ENCODE measurements at places on chromosomes 11 and 22. TPM values are rescaled to one million over a fixed set of nuclear protein-coding genes. Genes with fewer than 3 reads are reported as not detected.

DNA sequence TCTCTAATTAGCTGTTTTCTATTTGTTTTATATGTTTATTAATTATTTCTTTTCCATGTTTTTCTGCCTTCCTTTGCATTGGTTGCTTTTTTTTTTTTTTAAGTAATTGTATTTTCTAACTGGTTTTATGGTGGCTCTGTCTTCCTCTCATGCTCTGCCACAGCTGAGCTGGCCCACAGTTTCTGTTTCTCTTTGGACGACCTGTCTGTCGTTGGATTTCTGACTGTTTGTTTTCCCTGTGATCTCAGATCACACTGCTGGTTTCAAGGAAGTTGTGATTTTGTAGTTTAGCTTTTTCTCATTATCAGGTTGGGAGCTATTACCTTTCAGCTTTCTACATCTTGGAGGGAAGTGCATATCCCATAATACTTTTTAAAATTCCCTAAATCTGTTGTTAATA, 15.9 kb upstream of the OR6M1 start:
- H3K27ac ChIP-seq: peak overlapping the region; percentile 5
- no peak overlapping the region for H3K4me3 ChIP-seq
- H3K27me3 ChIP-seq: peaks cover 4% of the 10 kb centered on the region
- H3K4me1 ChIP-seq: peaks cover 2% of the 10 kb centered on the region
- no peaks in the 10 kb centered on the region for H3K36me3 ChIP-seq

DNA sequence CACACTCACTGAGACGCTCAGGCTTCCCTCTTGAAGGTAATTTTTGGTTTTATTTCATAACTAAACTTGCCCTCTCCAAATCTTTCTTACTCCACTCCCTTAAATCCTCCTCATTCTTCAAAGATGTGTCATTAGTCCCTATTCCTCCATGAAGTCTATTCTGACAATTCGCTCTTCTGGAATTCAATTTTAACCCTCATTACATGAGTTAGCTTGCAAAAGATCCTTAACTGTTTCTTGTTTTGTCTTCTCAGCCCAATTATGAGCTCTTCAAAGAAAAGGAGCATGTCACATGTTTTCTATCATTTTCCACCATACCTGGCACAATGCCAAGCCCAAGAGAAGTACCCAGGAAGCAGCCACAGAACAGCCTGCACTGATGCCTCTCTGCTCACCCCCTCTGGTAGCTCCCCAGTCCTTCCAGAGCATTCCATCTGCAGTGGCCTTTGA, 13.0 kb downstream of the GALNT18 start:
- H3K4me1 ChIP-seq: no peaks in the 10 kb centered on the region
- no peak overlapping the region for H3K27ac ChIP-seq
- no peak for DNase-seq
- H3K27me3 ChIP-seq: peaks cover 10% of the 10 kb centered on the region
- no peak overlapping the region for H3K4me3 ChIP-seq

- H3K4me1 ChIP-seq: no peaks in the 10 kb centered on the region
- H3K36me3 ChIP-seq: no peaks in the 10 kb centered on the region
- H3K4me3 ChIP-seq: no peak overlapping the region
- H3K27ac ChIP-seq: no peak overlapping the region
- DNase-seq: no peak
- H3K27me3 ChIP-seq: peaks cover 11% of the 10 kb centered on the region
These were observed 27.8 kb downstream of the PDE2A start for GRCh38 chr11:72646472-72646871.

Gene GAB4
- not detected for total RNA-seq

Gene UBQLNL
- total RNA-seq: not detected

Gene TNNT3
- total RNA-seq: 1.2 TPM
